Thoracic aorta (tissue), 2 donors: ENCODE measurements at places on chromosomes 6 and 20. TPM values are rescaled to one million over a fixed set of nuclear protein-coding genes. Genes with fewer than 3 reads are reported as not detected.

The OR2W1 gene
- not detected for total RNA-seq

The GHRH gene
- total RNA-seq = not detected

GRCh38 chr6:118494091-118494490 is 54.0 kb upstream of the PLN start:
- DNase-seq = no peak

DNA sequence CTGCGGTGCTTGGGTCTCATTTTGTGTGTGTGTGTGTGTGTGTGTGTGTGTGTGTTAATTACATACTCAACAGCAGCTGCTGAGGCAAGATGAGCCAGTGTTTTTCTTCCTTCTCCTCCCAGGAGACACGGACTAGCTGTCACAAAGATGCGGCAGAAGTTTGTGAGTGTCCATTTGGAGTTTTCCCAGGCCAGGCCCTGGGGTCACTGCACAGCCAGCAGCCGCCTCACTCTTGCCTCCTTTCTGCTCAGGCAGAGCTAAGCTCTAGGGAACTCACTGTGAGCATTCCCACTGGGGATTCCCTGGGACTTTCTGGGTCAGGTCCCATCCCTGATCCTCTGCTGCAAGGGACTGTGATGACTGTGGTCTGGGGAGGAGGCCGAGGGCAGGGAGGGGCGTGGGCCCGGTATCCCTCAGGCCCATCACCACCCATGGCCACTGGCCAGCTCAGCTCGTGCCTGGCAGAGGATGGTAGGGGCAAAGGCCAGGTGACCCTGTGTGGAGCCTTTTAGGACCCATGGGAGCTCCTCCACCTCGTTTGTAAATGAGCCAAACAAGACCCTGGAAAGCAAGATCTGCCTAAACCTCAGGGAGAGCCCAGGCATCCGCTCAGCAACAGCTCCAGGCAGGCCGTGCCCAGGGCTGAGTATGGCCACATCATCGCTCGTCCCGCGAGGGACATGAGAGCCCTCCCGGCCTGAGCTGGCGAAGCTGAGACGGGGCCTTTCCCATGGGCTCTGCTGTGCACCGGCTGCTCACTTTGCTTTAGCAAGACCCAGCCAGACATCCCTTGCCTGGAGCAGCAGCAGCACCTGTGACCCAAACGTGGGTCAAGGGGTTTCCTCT is 102.0 kb downstream of the PSMB1 start:
- DNase-seq = no peak

DNA sequence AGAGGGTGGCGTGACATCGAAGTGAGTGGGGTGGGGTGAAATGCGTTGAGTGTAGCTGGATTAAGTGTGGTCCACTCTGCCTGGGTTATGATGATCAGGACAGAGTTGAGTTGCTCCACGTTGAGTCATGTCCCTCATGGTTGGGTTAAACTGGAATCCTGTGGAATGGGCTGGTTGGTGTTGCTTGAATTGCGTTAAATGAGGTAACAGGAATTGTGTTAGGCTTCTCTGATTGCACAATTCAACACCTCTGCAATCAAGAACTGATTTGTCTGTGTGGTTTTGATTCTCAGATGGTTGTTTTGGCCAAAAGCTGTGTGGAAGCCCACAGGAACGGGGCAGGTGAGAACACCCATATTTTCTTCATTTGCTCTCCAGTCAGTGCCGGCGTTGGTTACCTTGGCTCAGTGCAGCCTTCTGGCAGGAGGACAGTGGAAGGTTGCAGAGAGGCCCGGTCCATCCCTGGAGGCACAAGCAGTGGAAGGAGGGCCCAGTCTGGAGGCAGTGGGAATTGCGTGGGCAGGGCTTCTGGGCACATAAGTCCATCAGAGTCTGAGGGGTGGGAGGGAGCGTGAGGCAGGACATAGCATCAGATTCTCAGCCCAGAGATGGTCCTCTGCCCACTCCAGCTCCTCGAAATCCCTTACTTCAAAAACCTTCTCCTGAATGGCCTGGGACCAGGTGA is 11.6 kb downstream of the NOTCH4 start:
- no peak for DNase-seq

The SLC24A3 gene
- total RNA-seq = 8.3 TPM

- DNase-seq = no peak
Measured at GRCh38 chr6:168649209-168649608, 208.2 kb downstream of the SMOC2 start.

The MYB gene
- not detected for total RNA-seq

GRCh38 chr20:47578543-47578942 is 76.9 kb downstream of the NCOA3 start:
- no peak for DNase-seq

- no peak for DNase-seq
Measured at GRCh38 chr6:111031151-111031550, 49.3 kb downstream of the RPF2 start.

DNA sequence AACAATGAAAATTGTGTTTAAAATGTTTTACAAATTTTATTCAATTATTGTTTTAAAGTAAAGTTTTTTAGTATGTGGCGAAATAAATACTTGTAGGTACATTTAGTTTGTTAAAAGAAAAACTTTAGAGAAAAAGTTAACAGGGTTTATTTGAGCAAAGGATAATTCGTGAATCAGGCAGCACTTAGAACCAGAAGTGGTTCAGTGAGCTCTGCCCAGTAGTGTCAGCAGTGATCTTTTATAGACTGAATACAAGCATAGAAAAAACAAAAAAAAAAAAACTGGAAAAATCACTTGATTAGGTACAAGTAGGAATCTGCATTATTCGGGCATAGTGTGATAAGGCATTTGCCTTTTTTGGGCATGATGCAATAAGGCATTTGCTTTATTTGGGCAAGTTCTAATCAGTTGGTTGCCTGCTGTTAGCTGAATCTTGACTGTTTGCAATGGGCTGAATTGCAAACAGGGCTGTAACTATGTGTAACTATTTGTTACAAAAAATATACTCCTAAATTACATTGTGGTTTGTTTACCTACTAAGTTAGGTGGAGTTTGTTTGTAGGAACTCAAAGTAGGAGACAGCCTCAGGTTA is 122.9 kb upstream of the MMS22L start:
- no peak for DNase-seq

DNA sequence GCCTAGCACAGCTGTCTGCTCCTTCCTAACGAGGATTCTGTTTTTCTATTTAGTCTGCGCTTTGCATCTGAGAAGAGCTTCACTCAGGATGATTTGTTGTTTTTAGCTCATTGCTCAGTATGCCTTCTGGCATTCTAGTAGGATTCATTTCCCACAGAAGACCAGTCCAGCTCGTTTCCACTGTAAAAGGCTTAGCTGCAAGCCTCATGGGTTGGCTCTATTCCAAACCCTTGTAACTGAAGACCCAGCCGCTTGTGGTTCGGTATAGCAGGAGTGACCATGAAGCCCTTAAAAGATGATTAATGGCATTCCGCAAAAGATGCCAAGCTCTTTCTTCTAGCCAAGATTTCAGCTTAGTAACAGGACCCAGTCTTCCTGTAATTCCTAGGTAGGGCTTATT is 7.2 kb downstream of the ADGRF1 start:
- no peak for DNase-seq

- DNase-seq = no peak
Measured at GRCh38 chr20:10646006-10646405, 27.8 kb downstream of the JAG1 start.

The TGIF2 gene
- total RNA-seq = 14.2 TPM

DNA sequence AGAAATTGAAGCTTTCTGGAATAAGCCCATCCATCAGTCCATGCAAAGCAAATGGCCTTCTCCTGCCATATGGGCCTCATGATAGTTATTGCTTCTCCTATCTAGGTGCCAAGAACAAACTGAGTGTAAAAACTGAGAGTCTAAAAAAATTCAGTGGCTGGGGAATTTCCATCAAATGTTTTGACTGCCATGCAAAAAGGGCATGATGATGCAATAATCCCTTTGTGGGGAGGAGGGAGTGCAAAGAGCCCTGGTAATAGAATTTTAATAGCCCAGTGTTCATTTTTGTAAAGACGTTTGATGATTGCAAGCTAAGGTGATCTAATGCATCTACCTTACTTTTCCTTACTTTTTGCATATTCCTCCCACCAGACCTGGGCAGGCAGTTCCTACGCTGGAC is 683.7 kb downstream of the EPM2A start:
- DNase-seq = no peak

The USP49 gene
- 3.8 TPM for total RNA-seq

The ETV7 gene
- total RNA-seq = 5.4 TPM

DNA sequence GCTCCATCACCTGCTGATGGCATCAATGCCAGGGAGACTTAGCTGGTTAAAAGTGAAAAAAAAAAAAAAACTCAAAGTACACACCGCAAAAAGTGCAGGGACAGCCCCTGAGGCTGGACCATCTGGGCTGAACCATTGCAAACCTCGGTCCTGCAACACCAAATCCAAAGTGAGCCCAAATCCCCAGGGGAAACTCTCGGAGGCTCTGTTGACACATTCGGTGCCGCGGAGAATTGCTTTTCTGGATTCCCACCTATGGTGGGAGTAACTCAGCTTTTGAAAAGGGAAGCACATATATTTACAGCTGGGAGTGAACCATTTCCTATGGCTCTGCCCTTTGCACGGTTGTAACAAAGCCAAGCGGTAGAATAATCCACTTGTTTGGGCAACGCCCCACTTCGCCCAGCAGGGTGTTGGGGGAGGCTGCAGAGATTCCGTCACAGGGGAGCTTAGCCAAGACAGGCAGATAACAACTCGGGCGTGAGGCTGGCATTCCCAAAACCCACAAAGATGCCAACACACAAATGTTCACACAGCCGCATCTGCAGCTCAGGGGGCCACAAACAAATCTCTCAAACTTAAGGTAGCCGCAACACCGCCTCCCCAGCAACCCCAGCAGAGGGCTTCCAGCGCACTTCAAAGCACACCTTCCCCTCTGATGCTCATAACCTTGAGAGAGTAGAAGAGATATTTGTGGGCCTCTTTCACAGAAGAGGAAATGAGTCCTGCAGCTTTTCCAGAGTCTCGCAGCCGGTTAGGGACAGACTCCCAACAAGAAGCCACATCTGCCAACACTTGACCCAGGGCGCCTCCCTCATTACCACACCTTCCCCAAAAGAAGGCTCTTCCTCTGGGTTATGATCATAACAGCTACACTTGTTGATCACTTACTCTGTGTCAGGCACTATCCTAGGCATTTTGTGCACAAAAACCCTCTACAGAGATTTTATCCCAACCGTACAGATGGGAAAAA is 11.4 kb downstream of the ZC3H12D start:
- no peak for DNase-seq

The CST5 gene
- not detected for total RNA-seq

The DCDC2 gene
- not detected for total RNA-seq

DNA sequence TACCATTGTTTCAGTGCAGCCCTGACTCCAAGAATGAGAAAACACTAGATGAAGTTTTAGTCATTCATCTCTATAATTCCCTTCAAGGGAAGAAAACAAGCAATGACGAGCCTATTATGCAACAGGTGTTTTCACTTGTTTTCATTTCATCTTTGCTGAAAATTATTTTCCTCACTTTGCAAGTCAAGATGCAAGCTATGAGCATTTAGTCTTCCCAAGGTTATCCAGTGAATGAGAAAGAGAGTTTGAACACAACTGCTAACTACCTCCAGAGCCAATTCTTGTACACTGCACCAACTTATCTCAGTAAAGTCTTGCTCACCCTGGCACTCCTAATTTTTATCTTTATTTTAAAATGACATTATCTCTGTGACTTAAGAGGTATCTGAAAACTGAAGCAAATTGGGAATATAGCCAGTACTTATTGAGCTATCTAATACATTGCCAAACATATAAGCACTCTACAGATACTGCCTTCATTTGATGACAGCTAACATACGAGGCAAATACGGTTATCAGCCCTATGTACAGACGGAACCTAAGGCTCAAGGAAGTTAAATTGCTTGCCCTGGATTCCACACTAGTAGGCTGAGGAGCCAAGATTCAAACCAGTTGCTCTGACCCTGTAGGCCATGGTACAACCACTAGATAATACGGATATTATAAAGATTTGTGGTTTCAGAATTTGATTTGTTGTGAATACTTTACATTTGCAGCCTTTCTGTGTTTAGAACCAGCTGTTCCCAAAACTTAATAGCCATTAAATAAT is 36.8 kb downstream of the MOXD1 start:
- DNase-seq = no peak

- DNase-seq = no peak
Measured at GRCh38 chr20:32823737-32824588, 4.2 kb downstream of the MAPRE1 start.

DNA sequence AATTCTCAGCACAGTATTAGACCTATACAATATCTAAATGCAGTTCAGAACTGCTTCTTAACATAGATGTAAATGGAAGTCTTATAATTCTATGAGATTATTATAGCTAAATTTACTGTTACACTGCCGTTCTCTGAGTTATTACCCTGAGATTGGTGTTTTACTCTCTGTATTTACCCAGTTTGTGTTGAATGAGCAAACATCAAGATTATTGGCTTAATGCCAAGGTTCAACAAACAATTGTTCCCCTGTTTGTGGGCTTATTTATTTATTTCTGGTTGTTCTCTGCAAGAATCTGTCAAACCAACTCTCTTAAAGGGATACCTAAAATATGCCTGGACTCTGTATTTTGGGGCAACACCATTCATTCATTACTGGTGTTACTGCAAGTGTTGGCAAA is 5.2 kb upstream of the STMND1 start:
- DNase-seq = no peak

DNA sequence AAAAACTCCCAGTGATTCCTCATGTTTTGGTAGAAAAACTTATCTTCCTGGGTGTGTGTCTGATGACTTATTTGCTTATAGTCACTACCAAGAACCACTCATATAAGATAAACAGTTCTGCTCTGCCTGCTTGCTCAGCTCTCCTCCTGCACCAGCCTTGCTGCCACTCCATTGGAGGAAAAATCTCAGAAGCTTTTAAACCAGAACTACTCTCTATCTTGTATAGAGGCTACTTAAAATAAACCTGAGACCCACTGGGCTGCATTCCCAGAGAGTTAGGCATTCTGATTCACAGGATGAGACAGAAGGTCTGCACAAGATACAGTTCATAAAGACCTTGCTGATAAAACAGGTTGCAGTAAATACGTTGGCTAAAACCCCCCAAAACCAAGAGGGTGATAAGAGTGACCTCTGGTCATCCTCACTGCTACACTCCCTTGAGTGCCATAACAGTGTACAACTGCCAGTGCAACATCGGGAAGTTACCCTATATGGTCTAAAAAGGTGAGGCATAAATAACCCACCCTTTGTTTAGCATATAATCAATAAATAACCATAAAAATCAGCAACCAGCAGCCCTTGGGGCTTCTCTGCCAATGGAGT is 728.3 kb downstream of the EPHA7 start:
- DNase-seq = no peak

The RNF144B gene
- total RNA-seq = 24.3 TPM

- DNase-seq = no peak
Measured at GRCh38 chr6:83511901-83512681, at the start of gene PRSS35. Gene PRSS35 (plus strand): TSS chr6:83512534. CDS start chr6:83523442, 10,908 bp downstream.

The MOXD1 gene
- total RNA-seq = 17.3 TPM

GRCh38 chr6:6788394-6789032 is 200.0 kb downstream of the LY86 start:
- DNase-seq = no peak

GRCh38 chr6:107730106-107730505 is 94.0 kb downstream of the SCML4 start:
- DNase-seq = no peak
